Neural crest cell (in vitro differentiated cells): ENCODE measurements at places on chromosomes 1 and 21.
A peak's percentile ranks its signal among the peaks of the same experiment; 100 is the strongest.

- DNase-seq = no peak
Measured at GRCh38 chr1:93503163-93503562, 55.2 kb downstream of the FNBP1L start.

- no peak for DNase-seq
Measured at GRCh38 chr1:72845981-72846380, 563.6 kb upstream of the NEGR1 start.

- DNase-seq = no peak
Measured at GRCh38 chr1:22350924-22351767, 100.5 kb upstream of the ZBTB40 start.

GRCh38 chr1:170241266-170241851 is 95.6 kb downstream of the NTMT2 start:
- DNase-seq = no peak

GRCh38 chr1:176692431-176692830 is 229.5 kb downstream of the PAPPA2 start:
- DNase-seq = no peak

GRCh38 chr1:157314408-157314807 is 176.2 kb upstream of the ETV3 start:
- DNase-seq = no peak

- no peak for DNase-seq
Measured at GRCh38 chr1:169105087-169105433, 1.4 kb upstream of the ATP1B1 start.

DNA sequence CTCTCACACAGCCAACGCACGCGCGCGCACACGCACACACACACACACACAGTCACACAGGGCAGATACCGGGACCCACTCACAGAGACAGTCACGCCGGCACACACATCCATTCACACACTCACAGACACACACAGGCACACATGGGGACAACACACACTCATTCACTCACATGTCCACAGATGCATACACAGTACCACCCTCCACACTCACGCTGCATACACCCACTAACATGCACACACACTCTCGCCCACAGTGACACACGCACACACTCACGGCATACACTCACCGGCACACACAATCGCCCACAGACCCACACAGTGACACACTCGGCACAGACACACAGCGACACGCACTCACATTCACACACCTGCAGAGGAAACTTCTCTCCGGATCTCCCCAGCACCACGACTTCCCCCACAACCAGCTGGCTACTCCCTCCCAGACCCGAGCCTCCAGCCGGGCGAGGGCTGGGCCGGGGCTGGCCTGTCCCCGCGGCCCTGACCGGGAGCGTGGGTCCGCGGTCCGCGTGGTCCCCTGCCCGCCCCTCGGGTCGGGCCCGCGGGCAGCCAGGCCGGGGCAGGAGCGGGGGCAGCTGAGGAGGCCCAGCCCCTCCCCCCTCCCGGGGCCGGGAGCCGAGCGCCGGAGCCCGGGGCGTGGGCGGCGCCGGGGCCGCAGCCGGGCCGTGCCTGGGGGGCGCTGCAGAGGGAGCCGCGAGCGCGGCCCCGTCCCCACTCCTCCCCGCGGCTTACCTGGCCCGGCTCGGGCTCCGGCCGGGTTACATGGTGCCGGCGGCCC is 552 bp downstream of the DLGAP3 start:
- no peak for DNase-seq

- DNase-seq = no peak
Measured at GRCh38 chr1:110300412-110301085, 38.6 kb upstream of the RBM15 start.

DNA sequence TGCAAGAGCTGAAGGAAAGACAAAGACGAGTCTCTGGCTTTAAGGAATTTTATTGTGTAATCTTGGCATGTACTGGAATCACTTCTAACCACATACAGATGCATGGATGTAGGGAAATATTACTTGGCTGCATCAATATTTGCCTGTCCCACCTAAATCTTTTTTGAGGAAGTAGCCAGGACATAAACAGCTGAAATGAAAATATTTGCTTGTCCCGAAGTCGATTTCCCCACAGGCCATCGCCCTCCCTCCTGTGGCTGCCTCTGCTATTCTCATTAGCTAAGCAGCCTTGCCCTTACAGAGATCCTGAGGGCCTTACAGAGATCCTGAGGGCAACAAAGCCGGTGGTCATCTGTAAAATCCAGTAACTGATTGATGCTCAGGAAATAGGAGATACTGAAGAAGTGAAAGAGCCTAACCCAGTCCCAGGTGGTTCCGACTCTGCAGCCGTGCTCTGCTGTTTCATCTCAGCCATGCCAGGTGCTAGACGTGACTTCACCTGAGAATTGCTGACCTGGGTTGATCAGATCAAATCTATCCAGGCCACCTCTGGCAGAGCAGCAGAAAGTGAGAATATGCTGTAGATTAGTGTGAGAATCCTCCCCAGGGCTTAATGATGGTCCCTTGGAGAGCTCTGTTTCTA is 25.5 kb downstream of the MAN1C1 start:
- no peak for DNase-seq

DNA sequence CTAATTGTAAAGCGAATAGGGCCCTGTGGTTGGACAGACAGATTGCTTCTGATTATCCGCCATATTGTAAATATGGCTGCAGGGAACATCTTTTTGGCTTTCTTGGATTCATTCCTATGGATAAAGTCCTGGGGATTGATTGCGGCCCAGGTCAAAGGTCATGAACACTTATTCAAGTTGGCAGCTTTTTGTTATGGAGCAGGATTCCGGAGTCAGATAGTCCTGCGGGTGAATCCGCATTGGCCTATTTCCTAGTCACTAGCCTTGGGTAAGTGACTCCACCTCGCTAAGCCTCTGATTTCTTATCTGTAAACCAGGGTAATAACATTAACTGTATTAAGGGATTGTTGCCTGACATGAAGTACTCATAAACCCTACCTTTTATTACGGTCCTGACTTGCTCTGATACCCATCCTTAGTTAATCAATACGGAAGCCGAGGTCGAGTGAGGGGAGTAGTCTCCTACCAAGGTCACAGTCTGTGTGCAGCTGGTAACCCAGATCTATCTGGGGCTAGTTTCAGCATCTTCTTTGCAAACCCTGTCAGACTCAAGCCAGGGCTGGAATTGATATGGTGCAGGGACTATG is 31.7 kb downstream of the EDN2 start:
- DNase-seq = no peak

GRCh38 chr1:247642742-247643141 is 36.8 kb downstream of the OR13G1 start:
- DNase-seq = no peak

DNA sequence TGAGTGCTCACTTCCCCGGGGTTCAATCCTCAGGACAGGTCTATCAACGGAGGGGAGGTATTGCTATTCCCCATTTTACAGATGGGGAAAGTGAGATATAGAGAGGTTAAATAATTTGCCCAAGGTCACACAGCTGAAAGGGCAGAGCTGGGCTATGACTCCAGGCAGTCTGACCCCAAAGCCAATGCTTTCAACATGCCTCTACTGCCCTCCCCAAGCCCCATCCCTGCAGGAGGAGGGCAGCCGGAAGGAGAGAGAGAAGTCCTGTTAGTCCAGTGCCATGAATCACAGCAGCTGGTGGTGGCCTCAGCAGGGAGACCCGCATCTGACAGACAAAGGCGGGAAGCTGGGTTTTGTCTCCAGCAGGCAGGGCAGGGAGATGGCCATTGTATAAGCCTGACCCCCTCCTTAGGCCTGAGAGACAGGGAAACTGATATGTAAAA is 20.0 kb upstream of the CLIC4 start:
- peak; percentile 29 for DNase-seq

DNA sequence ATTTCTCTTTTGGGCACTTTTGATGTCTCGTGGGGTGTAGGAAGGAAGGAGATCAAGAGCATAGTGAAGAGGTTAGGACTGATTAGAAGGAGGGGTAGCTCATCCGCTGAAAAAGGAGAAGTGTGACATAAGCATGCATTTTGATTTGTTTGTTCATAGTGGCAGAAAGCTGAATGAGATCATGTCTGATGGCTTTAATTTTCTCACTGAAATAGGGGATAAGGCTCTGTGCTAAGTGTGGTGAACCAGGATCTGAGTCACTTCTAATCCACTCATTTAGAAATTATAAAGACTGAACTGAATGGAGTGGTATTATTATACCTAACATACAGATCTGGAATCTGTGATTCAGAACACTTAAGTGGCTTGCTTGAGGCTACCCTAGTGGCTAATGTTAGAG is 344.5 kb downstream of the PDE4B start:
- DNase-seq = no peak

- DNase-seq = no peak
Measured at GRCh38 chr1:193181985-193182384, 4.4 kb downstream of the B3GALT2 start.

DNA sequence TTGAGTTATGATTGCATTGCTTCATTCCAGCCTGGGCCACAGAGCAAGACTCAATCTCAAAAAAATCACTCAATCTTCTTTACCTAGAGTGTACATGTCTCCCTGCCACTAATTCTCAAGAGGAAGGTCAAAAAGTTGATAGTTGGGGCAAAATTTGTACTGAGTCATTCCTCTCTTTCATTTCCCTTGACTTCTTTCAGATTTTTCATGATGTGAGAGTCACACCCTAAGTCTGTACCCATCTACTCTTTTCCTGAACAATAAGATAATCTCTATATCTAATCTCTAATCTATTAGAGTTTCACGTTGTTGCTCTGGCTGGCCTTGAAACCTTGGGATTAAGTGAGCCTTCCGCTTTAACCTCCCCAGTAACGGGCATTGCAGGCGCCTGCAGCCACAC is 1.1 kb upstream of the BRDT start:
- DNase-seq = no peak

GRCh38 chr1:14443164-14443787 is 155.2 kb upstream of the KAZN start:
- DNase-seq = no peak

DNA sequence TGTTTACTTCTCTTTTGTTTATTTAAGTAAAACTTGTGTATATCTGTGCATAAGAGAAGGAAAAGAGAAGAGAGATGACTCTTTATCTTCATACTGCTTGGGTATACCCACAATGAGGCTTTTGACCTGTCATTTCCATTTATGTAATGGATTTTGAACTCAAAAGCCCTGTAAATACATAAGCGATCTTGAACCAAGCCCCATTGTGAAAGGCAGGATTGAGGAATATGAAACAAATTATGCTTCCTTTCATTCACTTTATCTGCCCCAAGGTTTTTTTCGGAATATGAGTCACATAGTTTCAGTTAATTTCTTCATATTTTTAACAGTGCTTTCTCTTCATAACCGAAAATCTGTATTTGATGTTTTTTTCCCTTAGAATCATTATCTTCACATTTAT is 21.4 kb downstream of the CNST start:
- DNase-seq = no peak

- no peak for DNase-seq
Measured at GRCh38 chr1:89815611-89816010, 5.2 kb upstream of the LRRC8D start.

DNA sequence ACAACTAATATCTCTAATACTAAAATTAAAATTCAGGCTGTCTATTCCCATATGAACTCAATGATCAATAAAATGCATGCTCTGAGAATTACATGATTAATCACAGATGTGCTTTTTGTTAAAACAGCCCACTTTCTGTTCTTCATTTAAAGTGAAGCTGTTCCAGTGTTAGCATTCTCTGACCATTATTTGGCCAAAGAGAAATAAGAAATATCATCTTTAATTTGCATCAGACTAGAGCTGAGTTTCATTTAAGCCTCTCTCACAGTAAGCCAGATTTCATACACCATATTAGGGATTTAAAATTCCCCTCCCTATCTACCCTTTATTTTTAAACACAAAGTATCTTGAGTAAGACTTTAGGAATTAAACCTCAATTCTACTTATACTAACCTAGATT is 261.6 kb downstream of the TPR start:
- no peak for DNase-seq

- no peak for DNase-seq
Measured at GRCh38 chr1:85546748-85547147, 33.8 kb upstream of the CCN1 start.

- no peak for DNase-seq
Measured at GRCh38 chr1:12454406-12455391, 163.3 kb downstream of the DHRS3 start.

DNA sequence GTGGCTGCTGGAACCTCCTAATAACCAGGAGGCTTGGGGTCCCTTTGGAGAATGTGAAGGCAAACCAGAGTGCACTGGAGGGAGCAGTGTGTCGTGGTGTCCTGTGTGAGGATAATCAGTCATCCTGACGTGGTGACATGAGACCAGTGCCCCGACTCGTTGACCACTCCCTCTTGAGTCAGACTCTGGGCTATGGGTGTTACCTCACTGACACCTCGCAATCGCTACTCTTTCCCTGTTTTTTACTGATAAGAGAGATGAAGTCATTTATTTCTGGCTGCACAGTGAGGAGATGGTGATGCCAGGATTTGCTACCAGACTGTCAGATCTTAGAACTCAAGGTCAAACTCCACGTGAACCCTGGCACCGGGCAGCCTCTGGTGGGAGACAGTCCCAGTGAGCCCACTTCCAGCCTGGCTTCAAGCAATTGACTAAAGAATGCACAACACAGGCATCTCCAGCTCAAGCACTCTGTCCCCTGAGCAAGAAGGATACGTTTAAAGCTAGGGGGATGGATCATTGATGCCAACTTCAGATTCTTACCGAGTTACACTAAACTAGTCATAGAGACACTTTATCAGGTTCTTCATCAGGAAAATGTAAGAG is 30.3 kb downstream of the UBASH3A start:
- DNase-seq = no peak

GRCh38 chr1:243942196-243943150 is 92.4 kb upstream of the AKT3 start:
- DNase-seq = no peak

- no peak for DNase-seq
Measured at GRCh38 chr1:38785285-38786039, 74.1 kb downstream of the RRAGC start.

GRCh38 chr1:13661539-13661938 is 38.4 kb upstream of the PRDM2 start:
- DNase-seq = no peak

DNA sequence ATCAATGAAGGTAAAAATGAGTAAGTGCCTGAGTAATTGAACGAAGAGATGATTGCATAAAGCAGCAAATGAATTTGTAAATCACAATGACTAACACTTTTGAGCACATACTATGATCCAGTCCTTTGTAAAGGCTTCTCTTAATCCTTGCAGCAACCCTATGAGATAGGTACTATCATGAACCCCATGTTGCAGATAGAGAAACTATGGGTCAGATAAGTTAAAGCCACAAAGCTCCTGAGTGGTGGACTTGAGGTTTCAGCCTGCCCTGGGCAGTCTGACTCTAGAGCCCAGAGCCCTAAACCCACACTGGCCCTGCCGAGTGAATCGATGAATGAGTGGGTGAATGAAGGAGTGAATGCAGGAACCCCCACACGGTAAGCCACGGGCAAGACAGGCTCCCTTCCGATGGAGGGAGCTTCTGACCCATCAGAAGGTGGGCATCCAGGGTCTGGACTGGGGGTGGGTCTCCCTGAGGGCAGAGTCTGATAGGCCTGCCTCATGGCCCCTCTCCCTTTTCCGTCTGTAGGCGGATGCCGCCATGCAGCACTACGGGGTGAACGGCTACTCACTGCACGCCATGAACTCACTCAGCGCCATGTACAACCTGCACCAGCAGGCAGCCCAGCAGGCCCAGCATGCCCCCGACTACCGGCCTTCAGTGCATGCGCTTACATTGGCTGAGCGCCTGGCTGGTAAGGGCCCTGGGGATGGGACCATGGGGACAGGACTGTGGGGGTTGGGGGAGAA is 17.0 kb downstream of the DMBX1 start:
- DNase-seq = no peak
